Glomerular endothelial cell (primary cell): ENCODE measurements at places on chromosomes 4 and X.

DNA sequence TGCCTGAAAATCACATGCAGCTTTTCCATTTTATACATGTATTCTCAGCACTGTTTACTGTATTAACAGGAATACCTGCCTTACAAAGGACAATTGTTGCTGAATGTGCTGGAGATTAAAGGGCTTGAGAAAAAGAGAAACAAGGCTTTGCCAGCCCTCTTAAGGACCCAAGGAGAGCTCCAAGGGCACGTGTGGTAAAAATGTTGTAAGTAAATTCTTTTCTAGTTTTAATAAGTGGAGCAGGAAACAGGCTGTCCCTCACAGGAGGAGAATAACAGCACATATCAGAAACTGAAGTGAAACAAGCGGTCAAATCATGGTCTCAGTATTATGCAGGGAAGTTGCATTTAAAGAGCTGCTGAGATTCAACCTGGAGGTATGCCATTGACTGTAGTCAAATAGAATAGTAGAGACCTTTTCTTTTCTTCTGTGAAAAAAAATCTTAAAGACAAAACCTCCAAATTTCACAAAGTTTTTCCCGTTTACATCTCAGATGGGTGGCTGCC is 18.5 kb downstream of the IGFBP7 start:
- no peak for DNase-seq

GRCh38 chrX:153889123-153889522 is 3.1 kb upstream of the L1CAM start:
- DNase-seq, result no peak

GRCh38 chr4:87592124-87592523 is 16.2 kb upstream of the DSPP start:
- no peak for DNase-seq

DNA sequence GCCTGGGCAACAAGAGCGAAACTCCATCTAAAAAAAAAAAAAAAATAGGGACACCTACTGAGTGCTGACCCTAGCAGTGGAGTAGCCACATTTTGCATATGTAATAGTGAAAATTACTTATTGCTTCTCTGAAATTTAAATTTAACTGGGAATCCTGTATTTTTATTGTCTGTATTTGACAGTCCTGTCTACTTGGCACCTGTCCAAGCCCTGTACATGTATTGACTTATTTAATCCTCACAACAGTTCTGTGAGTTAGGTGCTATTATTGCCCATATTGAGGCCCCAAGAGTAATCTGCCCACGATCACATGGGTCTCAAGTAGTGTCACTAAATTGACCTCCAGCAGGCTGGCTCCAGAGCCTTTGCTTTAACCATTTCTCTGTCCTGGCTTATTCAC is 81.6 kb downstream of the WDR19 start:
- DNase-seq, result no peak
